GM18507 (cell line): ENCODE measurements at places on chromosomes 11 and 22.

DNA sequence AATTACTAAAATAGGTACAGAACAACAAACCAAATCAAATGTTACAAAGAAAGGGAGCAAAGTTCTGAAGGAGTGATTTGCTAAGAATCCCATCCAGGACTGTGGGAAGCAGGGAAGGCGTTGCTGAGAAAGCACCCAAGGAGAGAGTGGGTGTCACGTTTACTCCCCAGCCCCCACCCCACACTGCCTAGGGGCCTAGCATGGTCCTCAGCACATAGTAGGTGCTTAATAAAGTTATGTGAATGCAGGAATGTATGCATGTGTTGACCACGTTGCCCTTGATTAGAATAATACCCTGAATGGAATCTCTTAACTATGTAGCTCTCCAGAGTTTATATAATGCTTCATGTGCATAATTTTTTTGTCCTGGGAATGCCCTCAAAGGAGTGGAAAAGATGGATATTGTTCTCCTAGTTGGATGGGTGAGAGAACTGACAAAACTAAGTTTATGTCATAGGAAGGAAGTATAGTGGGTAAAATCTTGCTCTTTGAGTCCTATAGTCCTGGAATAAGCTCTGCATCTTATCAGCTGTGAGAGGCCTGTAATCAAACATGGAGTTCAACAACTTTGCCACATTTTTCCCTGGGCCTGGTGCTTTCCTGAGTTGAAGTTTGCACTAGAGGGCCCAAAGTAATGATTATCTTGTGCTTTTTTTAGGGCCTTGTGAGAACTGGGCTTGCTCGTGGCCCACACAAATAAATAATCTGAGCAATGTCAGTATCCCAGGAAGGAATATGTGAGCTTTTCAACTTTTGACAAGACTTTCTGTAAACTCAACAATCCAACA is 53.8 kb upstream of the LMO2 start:
- no peak for DNase-seq

DNA sequence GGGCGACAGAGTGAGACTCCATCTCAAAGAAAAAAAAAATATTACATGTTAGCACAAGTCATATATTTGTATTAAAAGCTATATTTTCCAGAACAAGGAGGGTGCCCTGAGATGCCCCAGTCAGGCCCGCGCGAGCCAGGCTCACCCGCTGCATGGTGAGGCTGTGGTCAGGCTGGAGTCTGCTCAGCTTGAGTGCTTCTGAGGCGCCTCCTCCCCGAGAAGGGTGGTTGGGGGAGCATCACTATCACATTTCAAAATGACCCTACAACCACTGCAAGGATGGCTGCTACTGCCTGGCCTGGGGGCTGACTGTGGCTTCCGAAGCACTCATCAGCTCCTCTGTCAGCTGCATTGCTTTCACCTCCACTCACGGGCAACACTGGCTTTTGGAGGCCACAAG is 77.1 kb downstream of the SCUBE1 start:
- no peak for DNase-seq

GRCh38 chr11:109371444-109372176 is 50.4 kb upstream of the C11orf87 start:
- DNase-seq: no peak

GRCh38 chr11:72231396-72232259 is 7.1 kb downstream of the INPPL1 start:
- no peak for DNase-seq

- no peak for DNase-seq
Observed at GRCh38 chr22:29758068-29758622, 8.7 kb downstream of the ZMAT5 start.

DNA sequence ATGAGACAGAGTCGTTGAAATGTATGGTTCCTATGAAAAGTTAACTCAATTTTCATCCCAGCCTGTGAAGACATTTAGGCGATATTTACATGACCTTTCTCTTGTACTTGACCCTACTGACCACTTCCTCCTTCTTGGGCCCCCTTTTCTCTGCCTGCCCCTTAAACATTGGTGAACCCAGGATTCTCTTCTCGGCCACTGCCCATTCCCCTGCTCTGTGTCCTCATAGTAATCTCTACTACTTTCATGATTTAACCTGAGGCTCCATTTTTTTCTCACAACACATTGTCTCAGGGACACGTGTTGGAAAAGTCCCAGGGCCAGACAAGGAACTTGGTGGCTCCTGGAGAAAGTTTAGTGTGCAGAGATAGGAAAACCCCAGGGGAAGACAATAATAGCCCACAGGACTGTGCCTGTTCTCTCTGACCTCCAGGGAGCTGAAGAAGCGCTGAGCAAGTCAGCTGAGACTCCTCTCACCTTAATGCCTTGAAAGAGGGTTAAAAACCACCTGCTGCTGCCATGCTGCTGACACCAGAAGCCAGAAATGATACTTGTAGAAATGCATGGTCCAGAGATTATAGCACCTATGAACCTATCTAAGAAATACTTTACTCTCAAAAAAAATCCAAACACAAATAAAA is 42.5 kb upstream of the SPATA19 start:
- no peak for DNase-seq

DNA sequence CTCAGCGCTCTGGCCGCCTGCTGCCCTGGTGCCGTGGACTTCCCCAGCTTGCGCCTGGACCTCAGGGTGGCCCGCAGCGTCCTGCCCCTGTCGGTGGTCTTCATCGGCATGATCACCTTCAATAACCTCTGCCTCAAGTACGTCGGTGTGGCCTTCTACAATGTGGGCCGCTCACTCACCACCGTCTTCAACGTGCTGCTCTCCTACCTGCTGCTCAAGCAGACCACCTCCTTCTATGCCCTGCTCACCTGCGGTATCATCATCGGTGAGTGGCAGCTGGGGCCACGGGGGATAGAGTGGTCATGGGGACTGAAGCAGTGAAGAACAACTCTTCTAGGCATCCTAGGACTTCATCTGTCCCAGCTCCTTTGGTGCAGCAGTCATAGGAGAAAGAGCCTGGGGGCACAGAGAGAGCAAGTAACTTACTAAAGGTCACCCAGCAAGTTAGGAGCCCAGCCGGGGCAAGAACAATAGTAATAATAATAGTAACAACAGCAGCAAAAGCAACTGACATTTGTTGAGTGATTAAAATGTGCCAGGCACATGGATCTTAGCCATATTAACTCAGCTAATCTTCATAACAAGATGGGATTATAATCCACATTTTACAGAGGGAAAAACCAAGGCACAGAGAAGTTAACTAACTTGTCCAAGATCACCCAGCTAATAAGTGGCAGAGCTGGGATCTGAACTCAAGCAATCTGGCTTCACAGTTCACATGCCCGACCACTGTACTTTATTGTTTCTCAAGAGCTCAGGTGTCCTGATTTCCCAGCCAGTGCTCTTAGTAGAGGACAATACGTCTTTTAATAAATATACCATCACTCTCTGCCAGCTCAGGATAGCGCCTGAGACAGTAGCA is 1.4 kb downstream of the SLC35C1 start:
- DNase-seq: no peak

- DNase-seq: no peak
Observed at GRCh38 chr11:44659641-44660040, 67.1 kb upstream of the TSPAN18 start.

- DNase-seq: no peak
Observed at GRCh38 chr11:121152764-121153163, 51.7 kb downstream of the TECTA start.

GRCh38 chr11:129377739-129378138 is 2.1 kb downstream of the BARX2 start:
- DNase-seq: no peak

- DNase-seq: no peak
Observed at GRCh38 chr22:48885919-48886305, 941.8 kb downstream of the BRD1 start.

DNA sequence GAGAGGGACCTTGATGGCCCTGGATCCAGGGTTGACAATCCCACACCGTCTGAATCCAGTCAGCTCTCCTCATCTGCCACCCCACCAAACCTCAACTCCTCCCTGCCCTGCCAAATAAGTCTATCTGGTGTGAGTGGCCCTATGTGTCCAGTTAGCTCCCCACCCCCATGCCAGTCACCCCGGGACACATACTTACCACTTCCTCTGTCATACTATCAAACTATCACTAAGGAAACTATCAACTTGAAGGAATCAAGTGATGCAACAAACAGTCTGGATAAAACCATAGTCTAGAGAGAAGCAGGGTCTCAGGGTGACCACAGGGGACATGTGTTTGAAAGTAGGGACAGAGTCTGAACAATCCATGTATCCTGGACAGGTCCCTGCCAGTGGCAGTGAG is 13.2 kb upstream of the CSF2RB start:
- no peak for DNase-seq

- no peak for DNase-seq
Observed at GRCh38 chr11:95674657-95675358, 114.8 kb downstream of the FAM76B start.

- no peak for DNase-seq
Observed at GRCh38 chr11:79219186-79220045, 221.4 kb downstream of the TENM4 start.

DNA sequence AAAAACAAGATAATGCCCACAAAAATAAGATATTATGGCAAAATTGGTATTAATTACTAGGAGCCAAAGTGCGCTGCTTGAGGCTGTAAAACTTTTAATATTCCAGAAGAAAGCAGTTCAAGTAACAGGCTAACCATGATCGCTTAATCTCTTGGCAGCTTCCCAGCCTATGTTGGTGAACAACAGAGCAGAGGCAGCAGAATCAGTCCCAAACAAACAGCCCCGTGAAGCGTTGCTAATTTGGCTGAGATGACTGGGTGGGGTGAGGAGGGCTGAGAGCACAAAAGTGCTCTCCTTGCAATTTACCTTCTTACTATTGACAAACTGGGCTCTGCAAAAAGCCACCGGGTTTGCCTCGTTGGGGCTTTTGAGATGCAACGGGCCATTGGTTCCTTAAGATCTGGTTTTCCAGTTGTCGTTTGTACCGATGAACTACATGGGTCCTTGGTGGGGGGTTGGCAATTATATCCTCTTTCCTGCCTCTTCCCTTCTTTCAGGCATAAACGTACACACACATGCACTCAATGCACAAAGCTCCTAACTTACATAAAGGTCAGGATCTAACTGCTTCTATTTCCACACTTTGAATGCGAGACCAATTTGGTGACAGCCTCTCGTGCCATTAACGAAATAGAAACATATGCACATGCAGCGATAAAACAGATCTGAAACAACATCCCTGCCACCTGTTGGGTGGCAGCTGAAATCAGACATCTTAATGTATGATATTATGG is 407.6 kb upstream of the CADM1 start:
- no peak for DNase-seq

- DNase-seq: no peak
Observed at GRCh38 chr22:29625090-29625825, 21.8 kb downstream of the NF2 start.

- no peak for DNase-seq
Observed at GRCh38 chr11:35290876-35291275, 128.5 kb downstream of the SLC1A2 start.

DNA sequence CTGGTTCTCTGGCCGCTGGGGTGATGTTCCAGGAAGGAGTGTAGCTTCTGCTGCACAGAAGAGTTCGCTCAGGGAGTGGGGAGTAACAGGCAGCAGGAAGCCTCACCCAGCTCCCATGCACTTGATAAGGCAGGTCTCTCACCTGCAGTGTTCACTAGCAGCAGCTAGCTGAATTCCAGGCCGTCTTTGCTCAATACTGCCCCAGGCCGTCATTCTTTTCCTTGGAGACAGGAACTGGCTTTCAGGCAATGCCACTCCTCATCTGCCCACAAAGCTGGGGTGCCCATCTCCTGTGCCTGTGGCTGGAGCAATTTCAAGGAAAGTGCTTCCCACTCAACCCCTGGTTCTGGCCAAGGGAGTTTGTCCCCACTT is 66.1 kb downstream of the ARHGAP42 start:
- no peak for DNase-seq

DNA sequence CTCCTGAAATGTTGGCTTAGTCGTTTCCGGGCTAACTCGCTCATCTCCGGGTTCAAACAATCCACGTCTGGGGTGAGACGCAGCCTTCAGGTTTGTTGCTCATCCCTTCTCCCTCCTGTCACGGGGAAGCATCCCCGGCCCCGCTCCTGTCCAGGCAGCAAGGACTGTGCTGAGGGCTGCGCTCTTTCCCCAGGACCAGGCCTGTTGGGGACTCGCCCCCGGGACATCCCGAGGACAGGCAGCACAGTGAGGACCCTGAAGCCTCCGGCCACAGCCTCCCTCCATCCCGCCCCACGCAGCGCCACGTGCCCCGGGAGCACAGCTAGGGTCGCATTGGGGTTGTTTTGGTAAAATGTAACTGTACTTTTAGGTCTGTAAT is 252.0 kb downstream of the BRD1 start:
- no peak for DNase-seq

DNA sequence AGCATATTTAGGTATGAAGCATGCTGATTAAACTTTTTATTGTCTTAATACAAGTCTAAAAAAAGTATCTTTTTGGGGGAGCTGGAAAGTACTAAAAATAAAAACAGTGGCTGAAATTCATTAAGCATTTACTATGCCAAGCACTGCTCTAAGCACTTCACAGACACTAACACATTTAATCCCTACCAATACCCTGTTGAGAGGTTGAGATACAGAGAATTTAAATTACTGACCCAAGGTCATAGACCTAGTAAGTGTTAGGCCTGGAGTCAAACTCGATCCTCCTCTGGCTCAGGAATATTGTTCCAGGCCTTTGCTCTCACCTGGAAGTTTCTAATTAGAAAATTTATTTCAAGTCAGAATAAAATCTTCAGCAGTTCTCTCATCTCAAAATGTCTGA is 18.6 kb downstream of the BDNF start:
- no peak for DNase-seq

DNA sequence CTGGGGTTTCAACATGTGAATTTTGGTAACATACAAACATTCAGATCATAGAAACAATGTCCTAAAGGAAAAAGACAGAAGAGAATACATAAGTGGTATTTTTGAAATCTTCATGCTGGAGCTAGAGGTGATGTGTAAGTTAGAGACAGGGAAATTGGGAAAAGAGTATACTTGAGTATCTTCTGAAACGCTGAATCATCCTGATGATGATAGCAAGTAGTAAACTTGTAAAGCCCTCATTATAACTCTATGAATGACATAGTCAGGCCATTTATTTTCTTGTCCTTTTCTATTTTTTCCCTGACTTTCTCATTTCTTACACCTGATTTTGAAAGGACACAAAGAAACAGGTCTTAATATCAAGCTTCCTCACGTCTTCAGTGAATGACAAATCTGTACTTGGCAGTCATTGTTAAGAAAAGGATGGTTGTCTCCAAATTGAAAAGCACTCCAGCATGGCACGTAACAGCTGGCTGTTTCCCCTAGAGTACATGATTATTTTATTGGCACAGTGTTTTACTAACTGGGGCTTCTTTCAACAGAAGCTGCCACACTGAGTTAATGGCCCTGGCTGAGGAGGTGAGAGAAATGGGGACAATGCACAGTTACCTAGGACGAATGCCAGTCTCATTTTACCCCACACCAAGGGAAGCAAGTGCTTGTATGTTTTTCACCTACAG is 140.7 kb upstream of the CTSC start:
- DNase-seq: no peak

DNA sequence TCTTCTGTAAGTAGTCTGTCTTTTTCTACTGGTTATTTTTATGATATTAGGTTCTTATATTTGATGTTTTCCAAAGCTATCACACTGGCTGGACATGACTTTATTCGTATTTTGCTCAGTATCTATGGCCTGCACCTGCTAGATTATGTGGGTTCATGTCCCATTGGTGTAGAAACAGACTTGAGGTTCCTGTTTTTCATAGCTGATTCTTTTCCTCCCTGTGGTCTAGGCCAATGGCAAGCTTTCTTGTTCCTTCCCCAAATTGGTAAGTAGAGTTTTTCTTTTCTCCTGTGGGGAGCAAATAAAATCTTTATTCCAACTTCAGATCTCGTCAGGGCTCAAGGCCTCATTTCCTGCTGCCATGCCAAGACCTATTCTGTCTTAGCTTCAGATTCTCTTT is 30.2 kb upstream of the SWAP70 start:
- DNase-seq: no peak

- DNase-seq: no peak
Observed at GRCh38 chr11:73252577-73253191, 19.5 kb upstream of the P2RY6 start.
